ENCODE measurements at places on chromosomes 3 and 15.

- no peak for DNase-seq
Measured at GRCh38 chr3:16148213-16148612, 26.3 kb upstream of the GALNT15 start.

DNA sequence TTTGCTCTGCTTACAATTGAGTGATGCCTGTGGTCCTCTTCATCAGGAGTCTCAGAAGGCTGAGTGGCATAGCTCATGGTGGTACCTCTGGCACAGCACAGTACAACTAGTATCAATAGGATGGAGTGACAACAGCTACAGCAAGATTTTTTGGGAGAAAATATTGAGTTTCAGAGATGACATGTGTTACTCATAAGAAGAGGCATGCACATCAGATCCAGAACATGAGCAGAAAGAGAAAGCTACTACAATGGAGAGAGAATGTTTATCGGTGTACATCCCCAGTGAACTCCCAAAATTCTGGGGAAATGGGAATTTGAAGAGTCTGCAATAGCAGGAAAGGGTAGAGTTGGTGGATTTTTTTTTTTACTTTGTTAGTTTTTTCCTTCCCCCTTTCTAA is 130.5 kb upstream of the MB21D2 start:
- DNase-seq, result no peak

DNA sequence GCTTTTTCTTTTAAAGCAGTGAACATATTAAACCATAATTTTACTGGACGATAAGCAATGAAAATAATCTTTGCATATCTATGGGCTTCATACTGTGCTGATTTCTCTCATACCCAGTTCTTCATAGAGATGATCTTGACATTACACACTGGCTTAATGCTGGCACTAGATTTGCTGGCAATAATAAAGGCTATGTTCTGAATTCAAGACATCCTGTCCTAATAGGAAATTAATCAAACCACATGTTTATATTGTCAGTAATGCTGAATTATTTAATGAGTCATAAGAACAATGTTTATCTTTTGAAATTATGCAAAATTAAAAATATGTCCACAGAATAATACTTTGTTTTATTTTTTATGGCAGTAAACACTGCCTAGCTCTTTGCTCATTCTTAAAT is 643.2 kb downstream of the OTOL1 start:
- no peak for DNase-seq

- no peak for DNase-seq
Measured at GRCh38 chr15:99180086-99180963, 69.1 kb downstream of the TTC23 start.

- DNase-seq, result no peak
Measured at GRCh38 chr15:74053517-74053916, 28.8 kb downstream of the GOLGA6A start.

DNA sequence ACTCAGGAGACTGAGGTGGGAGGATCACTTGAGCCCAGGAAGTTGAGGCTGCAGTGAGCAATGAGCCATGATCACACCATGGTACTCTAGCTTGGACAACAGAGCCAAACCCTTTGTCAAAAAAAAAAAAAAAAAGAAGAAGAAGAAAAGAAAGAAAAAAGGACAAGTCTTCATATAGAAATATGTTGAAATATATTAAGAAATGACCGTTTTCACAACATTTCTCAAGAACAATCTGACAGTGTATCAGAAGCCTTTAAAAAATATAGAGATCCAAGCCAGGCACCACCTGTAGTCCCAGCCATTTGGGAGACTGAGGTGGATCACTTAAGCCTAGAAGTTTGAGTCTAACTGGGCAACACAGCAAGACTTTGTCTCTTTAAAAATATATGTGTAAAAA is 29.5 kb upstream of the SEMA4B start:
- no peak for DNase-seq

GRCh38 chr15:75215107-75216004 is 13.7 kb downstream of the C15orf39 start:
- DNase-seq, result no peak

DNA sequence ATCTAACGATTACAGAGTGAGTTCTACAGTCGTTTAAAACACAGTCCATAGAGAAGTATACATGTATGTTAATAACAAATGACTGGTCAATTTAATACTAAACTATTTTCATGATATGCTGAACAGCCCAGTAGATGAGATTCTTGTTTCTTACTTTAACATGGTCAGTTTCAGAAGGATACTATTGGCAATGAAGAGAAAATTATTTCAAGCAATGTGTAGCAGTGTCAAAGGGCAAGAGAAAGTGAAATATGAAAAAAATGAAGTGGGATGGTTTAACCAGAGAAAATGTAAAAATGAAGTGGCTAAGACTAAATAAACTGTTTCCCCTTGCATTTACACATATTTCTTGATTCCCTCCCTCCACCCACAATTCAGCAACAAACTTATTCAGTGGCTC is 192.1 kb upstream of the TTC14 start:
- DNase-seq, result no peak

GRCh38 chr3:66342717-66343356 is 122.0 kb downstream of the SLC25A26 start:
- DNase-seq, result no peak

DNA sequence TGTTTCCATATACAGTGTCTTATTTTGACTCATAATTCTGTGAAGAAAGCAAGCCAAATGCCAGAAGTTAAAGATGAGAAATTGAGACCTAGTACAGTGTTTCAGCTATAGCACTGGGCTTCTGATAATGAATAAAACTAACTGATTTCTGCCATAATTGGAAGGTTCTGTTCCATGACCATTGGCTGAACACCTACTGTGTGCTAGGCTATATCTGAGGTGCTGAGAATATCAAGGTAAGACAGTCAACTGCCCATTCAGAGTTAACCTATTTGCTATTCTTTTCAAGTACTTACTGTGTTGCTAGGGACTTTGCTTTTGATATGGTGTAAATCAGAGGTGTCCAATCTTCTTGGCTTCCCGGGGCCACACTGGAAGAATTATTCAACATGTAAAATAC is 73.4 kb downstream of the LHFPL4 start:
- no peak for DNase-seq

All from H9 (cell line).